Kidney (tissue), 22 donors: ENCODE measurements at places on chromosomes 7 and 10. TPM values are rescaled to one million over a fixed set of nuclear protein-coding genes. Genes with fewer than 3 reads are reported as not detected.

- H3K36me3 ChIP-seq = no peaks in the 10 kb centered on the region
- no peaks in the 10 kb centered on the region for H3K27me3 ChIP-seq
- H3K4me1 ChIP-seq = no peaks in the 10 kb centered on the region
- H3K4me3 ChIP-seq = no peak overlapping the region
- H3K27ac ChIP-seq = no peak overlapping the region
These were observed 7.0 kb upstream of the NDUFB2 start for GRCh38 chr7:140689199-140690152.

DNA sequence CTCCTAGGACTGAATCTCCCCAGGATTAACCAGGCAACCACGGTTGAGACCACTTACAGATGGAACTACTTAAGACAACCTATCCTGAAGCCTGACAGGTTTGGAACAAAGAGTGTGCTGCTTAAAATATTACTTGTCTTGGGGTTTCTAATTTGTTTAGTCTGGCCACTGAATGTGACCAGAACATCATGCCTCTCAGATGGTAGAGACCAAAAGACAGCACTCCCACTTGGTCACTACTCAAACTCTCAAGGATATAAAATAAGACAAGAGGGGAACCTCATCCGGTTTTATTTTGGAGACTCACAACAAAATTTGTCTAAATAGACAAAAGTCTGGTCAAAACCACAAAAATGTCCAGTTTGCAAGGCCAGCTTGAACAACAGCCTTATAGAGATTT is 15.3 kb downstream of the MRPL32 start:
- no peak overlapping the region for H3K4me3 ChIP-seq
- H3K27me3 ChIP-seq = no peaks in the 10 kb centered on the region

- H3K27me3 ChIP-seq = no peaks in the 10 kb centered on the region
- H3K36me3 ChIP-seq = peaks cover 3% of the 10 kb centered on the region
- DNase-seq = no peak
- H3K27ac ChIP-seq = no peak overlapping the region
- no peak overlapping the region for H3K4me3 ChIP-seq
These were observed 39.5 kb downstream of the GARS1 start for GRCh38 chr7:30634193-30634626.

GRCh38 chr7:12228024-12228423 is 16.9 kb downstream of the TMEM106B start:
- H3K4me3 ChIP-seq = no peak overlapping the region
- no peak for DNase-seq
- H3K4me1 ChIP-seq = no peaks in the 10 kb centered on the region
- no peaks in the 10 kb centered on the region for H3K27me3 ChIP-seq

GRCh38 chr10:97825020-97825760 is 24.5 kb upstream of the GOLGA7B start:
- H3K4me3 ChIP-seq = no peak overlapping the region
- H3K36me3 ChIP-seq = no peaks in the 10 kb centered on the region
- no peak for DNase-seq
- H3K27me3 ChIP-seq = no peaks in the 10 kb centered on the region

DNA sequence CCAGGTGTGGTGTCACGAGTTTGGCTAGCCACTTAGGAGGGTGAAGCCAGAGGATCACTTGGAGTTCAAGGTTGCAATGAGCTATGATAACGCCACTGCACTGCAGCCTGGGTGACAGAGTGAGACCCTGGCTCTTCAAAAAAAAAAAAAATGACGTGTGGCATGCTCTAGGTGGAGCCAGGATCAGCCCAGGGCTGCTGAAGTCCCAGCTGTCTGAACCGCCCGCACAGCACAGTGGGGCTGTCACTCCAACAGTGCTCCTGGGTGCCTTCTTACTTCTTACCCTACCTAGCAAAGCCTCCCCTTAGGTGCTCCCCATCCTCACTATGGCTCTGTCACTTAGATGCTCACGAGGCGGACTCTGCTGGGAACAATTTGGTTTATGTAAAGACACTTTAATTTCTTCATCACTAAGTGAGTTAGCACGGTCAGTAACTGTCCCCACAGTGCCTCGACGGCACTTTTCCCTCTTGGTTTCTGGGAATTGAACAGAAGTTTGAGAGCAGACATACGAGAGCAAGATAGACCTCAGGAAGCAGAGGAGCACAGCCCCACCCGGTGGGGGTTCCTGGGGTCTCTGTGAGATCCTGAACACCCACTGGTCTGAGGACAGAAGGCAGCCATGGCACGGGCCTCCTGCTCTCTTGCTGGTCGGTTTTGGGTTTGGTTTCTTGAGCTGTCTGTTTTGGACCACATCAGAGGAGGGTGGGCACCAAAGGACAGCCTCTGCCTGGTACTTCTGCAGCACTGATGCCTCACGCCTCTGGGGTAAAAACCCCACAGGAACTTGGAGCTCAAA is 66.2 kb upstream of the BTBD16 start:
- H3K27ac ChIP-seq = no peak overlapping the region
- no peak for DNase-seq

DNA sequence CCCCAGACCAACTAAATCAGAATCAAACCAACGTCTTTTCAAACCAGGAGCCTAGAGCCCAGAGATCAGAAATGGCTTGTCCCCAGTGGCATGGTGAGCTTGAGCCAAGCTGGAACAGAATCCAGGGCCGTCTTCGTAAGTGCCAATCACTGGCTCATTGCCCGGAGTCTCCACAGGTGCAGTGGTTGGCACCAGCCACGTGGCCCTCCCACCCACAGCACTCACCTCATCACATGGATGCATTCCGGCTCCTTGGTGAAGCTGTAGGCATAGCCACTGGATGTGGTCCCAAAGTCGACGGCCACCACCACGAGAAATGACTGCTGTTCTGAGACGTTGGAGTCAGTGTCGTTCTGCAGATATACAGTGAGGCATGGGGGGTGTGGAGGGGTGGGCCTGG is 37.4 kb downstream of the HSPA12A start:
- no peaks in the 10 kb centered on the region for H3K27me3 ChIP-seq
- H3K27ac ChIP-seq = no peak overlapping the region

DNA sequence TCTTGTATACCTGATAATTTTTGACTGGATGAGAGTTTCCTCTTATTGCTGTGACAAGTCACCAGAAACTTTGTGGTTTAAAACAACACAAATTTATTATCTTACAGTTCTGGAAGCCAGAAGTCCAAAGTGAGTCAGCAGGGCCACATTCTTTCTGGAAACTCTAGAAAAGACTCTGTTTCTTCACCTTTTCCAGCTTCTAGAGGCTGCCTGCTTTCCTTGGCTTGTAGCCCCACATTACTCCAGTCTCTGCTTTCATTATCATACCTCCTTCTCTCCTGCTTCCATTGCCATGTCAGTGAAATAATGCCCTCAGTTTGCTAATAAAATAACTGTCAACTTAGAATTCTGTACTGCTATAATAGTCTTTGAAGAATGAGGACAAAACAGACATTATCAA is 65.3 kb downstream of the VCL start:
- no peak overlapping the region for H3K27ac ChIP-seq
- DNase-seq = no peak
- no peaks in the 10 kb centered on the region for H3K27me3 ChIP-seq
- H3K36me3 ChIP-seq = no peaks in the 10 kb centered on the region

GRCh38 chr10:36630267-36630666 is 495.1 kb upstream of the ANKRD30A start:
- H3K27ac ChIP-seq = no peak overlapping the region
- no peaks in the 10 kb centered on the region for H3K4me1 ChIP-seq
- H3K27me3 ChIP-seq = no peaks in the 10 kb centered on the region
- no peaks in the 10 kb centered on the region for H3K36me3 ChIP-seq
- no peak overlapping the region for H3K4me3 ChIP-seq

DNA sequence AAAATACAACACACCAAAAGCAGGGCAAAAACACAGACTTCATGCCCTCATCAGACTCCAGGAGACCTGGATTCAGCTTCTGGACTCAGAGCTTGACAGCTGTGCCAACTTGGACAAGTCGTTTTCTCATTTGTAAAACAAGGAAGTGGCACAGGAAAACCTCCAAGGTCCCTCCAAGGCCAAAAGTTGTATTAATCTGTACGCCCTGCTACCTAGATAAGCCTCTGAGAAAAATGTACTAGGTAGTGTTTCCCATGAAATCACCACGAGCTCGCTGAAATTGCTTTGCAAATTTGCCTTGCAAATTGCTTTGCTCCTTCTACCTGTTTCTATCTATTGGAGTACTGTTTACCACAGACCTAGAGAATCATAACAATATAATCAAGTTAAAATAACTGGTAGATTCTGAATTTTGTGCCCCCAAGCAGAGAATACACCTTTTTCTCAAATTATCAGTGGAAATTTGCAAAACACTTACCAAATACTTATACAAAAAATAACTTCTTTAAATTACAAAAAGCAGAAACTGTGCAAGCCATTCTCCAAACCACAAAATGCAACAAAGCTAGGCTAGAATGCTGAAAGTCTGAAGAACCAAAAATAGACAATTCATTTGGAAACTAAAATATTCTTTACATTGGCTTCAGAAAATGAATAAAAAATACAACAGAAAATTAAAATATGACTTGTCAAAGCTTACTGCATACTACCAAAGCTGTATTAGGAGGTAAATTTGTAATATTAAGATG is 158.1 kb upstream of the CHST15 start:
- no peak overlapping the region for H3K4me3 ChIP-seq
- H3K4me1 ChIP-seq = no peaks in the 10 kb centered on the region
- no peaks in the 10 kb centered on the region for H3K36me3 ChIP-seq
- H3K27ac ChIP-seq = no peak overlapping the region
- no peak for DNase-seq

DNA sequence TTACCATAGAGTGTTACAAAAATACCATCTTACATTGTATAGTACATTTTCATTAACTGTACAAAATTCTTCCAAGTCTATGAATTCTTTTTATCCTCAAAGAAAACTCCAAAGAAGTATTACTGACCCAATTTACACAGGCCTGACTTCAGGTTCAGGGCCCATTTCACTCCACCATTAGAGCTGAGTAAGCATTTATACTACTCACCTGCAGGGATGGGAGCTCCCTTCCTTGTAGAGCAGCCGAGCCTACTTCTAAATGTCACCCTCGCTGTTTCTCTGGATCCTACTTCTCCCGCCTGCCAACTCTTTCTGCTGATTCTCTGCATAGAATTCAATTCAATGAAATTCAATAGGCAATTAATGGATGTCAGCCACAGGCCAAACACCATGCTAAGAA is 56.0 kb downstream of the CCDC71L start:
- H3K27ac ChIP-seq = no peak overlapping the region
- H3K4me1 ChIP-seq = no peaks in the 10 kb centered on the region
- no peaks in the 10 kb centered on the region for H3K36me3 ChIP-seq
- no peak overlapping the region for H3K4me3 ChIP-seq
- no peaks in the 10 kb centered on the region for H3K27me3 ChIP-seq

- no peak overlapping the region for H3K27ac ChIP-seq
- H3K36me3 ChIP-seq = no peaks in the 10 kb centered on the region
- no peaks in the 10 kb centered on the region for H3K27me3 ChIP-seq
- H3K4me3 ChIP-seq = no peak overlapping the region
These were observed 39.3 kb upstream of the CUX1 start for GRCh38 chr7:101778026-101778580.

GRCh38 chr10:132848951-132849545 is 63.1 kb upstream of the NKX6-2 start:
- no peaks in the 10 kb centered on the region for H3K36me3 ChIP-seq
- H3K27me3 ChIP-seq = no peaks in the 10 kb centered on the region
- H3K4me1 ChIP-seq = peaks cover 2% of the 10 kb centered on the region
- DNase-seq = peak; percentile 48
- H3K27ac ChIP-seq = no peak overlapping the region
- H3K4me3 ChIP-seq = no peak overlapping the region

DNA sequence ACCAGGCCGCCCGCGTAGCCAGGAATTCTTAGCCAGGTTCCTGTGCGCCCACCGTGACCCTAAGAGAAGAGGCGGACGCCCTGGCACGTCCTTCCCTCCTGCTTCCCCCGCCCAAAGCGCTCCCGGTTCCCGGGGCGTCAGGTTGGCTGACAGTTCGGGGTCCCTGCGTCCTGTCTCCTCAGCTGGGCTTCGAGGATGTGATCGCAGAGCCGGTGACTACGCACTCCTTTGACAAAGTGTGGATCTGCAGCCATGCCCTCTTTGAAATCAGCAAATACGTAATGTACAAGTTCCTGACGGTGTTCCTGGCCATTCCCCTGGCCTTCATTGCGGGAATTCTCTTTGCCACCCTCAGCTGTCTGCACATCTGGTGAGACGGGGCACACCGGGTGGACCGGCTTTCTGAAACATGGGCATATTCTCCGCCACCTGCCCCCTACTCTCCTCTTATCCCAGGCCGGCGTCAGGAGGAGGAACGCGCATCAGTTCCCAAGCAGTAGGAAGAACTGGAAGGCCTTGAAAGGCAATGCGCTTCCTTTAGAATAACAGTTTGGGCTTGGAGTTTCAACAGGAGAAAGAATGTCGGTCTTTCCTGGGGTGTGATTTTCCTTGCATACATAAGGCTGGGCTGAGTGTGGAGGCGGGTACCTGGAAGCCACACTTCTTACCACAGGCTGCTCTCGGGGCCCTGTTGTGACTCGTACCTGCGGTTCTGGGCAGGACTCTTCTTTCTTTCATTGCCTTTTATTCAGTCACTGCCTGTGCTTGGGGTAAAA is 728 bp downstream of the CAV2 start:
- H3K4me1 ChIP-seq = peaks cover 6% of the 10 kb centered on the region
- peaks cover 8% of the 10 kb centered on the region for H3K27me3 ChIP-seq
- DNase-seq = peak; percentile 60
- peak overlapping the region; percentile 69 for H3K27ac ChIP-seq
- no peaks in the 10 kb centered on the region for H3K36me3 ChIP-seq

DNA sequence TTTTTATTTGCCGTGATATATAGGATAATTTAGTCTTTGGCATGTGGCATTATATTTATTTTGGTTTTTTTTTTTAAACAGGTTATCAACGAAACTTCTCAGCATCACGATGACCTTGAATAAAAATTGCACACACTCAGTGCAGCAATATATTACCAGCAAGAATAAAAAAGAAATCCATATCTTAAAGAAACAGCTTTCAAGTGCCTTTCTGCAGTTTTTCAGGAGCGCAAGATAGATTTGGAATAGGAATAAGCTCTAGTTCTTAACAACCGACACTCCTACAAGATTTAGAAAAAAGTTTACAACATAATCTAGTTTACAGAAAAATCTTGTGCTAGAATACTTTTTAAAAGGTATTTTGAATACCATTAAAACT is 9.1 kb downstream of the VIM start:
- H3K4me3 ChIP-seq = no peak overlapping the region
- no peak for DNase-seq
- no peak overlapping the region for H3K27ac ChIP-seq
- peaks cover 26% of the 10 kb centered on the region for H3K36me3 ChIP-seq
- no peaks in the 10 kb centered on the region for H3K27me3 ChIP-seq
- no peaks in the 10 kb centered on the region for H3K4me1 ChIP-seq

- no peak overlapping the region for H3K27ac ChIP-seq
- DNase-seq = no peak
- H3K4me3 ChIP-seq = no peak overlapping the region
- H3K36me3 ChIP-seq = no peaks in the 10 kb centered on the region
- H3K27me3 ChIP-seq = no peaks in the 10 kb centered on the region
These were observed 27.6 kb downstream of the SDHAF3 start for GRCh38 chr7:97145068-97145467.

ADAM12 gene
- total RNA-seq = 3.3 TPM

LRIT2 gene
- not detected for total RNA-seq

CASP2 gene
- total RNA-seq = 36.2 TPM

ZWINT gene
- total RNA-seq = 4.9 TPM

THNSL1 gene
- 5.4 TPM for total RNA-seq

NPC1L1 gene
- total RNA-seq = 0.88 TPM

ADRA2A gene
- total RNA-seq = 7.8 TPM

CNNM1 gene
- total RNA-seq = 0.85 TPM
